ENCODE measurements at places on chromosomes 7 and 10.

DNA sequence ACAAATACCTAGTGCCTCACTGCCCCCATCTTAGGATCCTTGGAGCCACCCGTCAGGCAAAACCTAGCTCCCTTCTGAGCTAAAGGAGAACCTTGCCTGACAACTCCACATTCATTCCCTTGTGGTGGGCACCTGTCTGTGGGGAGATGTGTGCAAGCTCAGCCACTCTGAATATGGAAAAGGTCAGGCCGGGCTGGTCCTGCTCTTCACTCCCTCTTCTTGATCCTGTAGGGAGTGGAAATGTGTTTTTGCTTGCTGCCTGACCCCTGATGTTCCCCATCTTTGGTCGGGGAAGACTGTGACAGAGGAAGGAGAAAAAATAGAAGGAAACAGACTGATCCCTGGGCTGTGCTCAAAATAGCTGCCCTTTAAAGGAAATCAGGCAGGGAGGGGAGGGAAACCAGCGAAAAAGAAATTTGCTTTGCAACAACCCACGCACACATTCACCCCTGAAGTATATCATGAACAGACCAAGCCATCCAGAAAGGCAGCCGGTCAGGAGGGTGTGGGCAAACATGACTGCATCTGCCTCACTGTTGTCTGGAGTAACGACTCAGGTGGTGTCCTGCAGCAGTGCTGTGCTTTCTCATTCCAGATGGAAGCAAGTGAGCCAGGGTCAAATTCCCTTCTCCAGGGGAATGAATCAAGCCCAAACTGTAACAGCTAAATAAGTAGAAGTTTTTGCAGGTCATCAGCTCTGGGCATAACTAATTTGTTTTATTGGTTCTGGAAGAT is 74.0 kb downstream of the SCRN1 start:
- H3K4me1 ChIP-seq = no peaks in the 10 kb centered on the region

DNA sequence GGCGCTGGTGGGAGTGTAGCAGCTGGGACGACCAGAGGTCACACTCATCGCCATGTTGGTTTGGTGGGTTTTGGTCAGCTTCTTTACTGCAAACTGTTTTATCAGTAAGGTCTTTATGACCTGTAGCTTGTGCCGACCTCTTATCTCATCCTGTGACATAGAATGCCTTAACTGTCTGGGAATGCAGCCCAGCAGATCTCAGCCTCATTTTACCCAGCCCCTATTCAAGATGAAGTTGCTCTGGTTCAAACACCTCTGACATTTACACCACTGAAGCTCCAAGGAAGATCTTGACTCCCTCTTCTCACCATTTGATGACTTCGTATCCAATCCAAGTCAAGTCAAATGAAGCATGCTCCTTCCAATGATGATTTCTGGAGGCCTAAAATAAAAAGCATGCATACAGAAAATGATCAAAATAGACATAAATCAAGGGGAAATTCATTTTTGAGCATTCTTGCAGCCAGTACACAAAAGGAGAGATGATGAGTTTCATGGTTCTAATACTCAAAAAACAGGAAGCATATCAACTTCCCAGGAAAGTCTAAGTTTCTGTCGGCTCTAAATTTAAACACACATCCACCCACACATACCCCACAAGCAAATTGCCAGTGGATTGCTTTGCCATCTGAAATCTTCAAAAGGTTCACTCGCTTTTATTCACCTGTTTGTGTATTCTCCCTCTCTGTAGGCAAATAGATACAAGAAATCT is 2.4 kb upstream of the PSMG3 start:
- peaks cover 40% of the 10 kb centered on the region for H3K4me1 ChIP-seq
- H3K27me3 ChIP-seq = no peaks in the 10 kb centered on the region
- peak overlapping the region; percentile 46 for H3K27ac ChIP-seq
- DNase-seq = no peak

DNA sequence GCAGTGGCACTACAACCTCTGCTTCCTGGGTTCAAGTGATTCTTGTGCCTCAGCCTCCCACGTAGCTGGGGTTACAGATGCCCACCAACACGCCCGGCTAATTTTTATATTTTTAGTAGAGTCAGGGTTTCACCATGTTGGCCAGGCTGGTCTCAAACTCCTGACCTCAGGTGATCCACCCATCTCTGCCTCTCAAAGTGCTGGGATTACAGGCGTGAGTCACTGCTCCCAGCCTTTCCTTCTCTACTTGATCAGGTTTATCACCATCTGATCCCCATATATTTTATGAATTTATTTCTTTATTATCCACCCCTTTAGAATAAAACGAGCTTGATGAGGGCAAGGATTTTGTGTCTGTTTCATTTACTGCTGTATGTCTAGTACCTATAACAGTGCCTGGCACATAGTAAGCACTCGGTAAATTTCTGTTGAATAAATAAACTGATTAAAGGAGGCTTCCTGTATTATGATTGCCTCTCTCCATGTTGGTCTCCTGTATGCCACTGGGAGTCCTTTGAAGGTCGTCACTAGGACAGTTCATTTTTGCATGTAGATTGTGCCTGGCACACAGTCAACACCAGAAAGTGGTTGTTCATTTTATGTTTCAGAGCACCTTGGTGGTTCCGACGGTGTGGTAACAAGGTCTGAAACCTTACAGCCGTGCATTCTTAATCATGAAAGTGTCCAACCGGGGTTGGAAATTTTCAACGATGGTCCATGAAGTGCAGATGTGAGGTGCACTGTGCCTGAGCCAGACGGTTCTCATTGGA is 9.6 kb upstream of the EIF3A start:
- H3K36me3 ChIP-seq = no peaks in the 10 kb centered on the region
- H3K27ac ChIP-seq = no peak overlapping the region
- no peaks in the 10 kb centered on the region for H3K27me3 ChIP-seq

GRCh38 chr10:128438417-128439063 is 312.3 kb upstream of the MKI67 start:
- H3K4me3 ChIP-seq = no peak overlapping the region
- H3K36me3 ChIP-seq = no peaks in the 10 kb centered on the region
- H3K27ac ChIP-seq = no peak overlapping the region
- DNase-seq = no peak
- H3K4me1 ChIP-seq = no peaks in the 10 kb centered on the region

DNA sequence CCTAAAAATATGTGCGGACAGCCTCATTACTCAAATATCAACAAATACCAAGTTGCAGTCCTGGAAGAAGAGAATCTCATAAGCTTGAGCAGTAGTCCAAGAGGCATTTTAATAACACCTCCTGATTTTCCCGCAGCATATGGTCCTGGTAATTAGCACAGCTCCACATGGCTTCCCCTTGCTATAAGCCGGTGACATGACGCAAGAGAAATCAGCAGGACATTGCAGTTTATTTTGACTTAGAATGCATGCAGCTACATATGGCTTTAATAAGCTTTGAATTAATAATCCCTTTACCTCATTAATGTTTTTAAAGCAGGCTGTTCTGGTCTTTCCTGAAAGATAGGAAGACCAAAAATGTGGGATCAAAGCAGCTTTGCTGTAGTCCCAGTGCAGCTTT is 137.6 kb downstream of the RAMP3 start:
- DNase-seq = no peak
- H3K27ac ChIP-seq = no peak overlapping the region
- no peaks in the 10 kb centered on the region for H3K27me3 ChIP-seq
- H3K36me3 ChIP-seq = no peaks in the 10 kb centered on the region
- no peaks in the 10 kb centered on the region for H3K4me1 ChIP-seq

- H3K4me3 ChIP-seq = no peak overlapping the region
- H3K4me1 ChIP-seq = no peaks in the 10 kb centered on the region
- no peak for DNase-seq
- no peaks in the 10 kb centered on the region for H3K36me3 ChIP-seq
- H3K27me3 ChIP-seq = no peaks in the 10 kb centered on the region
Measured at GRCh38 chr7:116493449-116493848, 6.1 kb upstream of the CAV2 start.

- H3K27ac ChIP-seq = no peak overlapping the region
- no peak for DNase-seq
- no peaks in the 10 kb centered on the region for H3K36me3 ChIP-seq
- no peaks in the 10 kb centered on the region for H3K4me1 ChIP-seq
Measured at GRCh38 chr7:113285411-113285810, 167.1 kb upstream of the SMIM30 start.

DNA sequence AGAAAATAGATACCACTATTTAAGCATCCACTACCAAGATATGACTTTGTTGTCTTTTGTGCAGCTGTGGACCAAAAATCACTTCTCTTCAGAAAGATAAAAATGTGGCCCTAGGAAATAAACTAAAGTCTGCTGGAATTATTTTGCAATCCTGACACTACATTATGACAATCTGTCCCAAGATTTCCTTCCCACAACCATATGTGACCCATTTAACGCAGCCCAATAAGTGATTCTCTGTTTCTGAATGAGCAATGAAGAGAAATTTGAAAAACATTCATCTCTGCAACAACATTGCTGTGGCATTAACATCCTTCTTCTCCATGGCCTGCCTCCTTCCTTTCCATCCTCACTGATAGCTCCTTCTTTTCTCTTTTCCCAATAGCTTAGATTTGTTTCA is 212.0 kb downstream of the TSPAN12 start:
- H3K4me1 ChIP-seq = no peaks in the 10 kb centered on the region
- H3K4me3 ChIP-seq = no peak overlapping the region
- H3K27me3 ChIP-seq = no peaks in the 10 kb centered on the region
- H3K36me3 ChIP-seq = no peaks in the 10 kb centered on the region
- DNase-seq = no peak
